ENCODE measurements at places on chromosomes 3 and 15.

DNA sequence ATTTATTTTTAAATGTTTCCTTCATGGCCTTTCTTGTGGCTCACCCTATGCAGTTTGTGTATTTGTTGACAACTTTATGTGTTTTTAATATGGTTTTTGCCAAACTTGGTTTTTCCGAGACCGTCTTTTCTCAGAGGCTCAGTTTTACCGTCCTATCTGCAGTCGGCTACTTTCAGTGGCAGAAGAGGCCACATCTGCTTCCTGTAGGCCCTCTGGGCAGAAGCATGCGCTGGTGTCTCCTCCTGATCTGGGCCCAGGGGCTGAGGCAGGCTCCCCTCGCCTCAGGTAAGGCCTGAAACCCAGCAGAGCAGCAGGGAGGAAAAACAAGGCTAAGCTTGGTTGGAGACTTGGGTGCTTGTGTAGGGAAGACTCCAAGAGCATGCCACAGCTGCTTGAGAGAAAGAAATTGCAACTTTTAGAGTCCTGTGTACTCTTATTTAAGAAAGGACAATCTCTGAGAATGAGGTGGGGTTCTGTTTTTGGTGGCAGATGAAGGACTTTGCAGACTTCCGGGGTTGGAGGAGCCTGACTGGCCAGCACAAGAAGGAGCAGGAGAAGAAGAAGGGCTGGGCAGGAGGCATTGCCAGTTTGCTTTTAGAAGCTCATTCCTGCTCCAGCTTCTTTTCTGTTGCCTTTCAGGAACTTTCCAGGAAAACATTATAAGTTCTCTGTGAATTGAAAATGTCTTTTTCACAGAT, at the start of gene TIGIT:
TIGIT (plus strand) TSS at position 191 of the 698 bp plus-strand sequence; CDS start at position 225, 34 bp downstream.
- no peak for DNase-seq

GRCh38 chr3:120524171-120524923, 71.8 kb upstream of the NDUFB4 start:
- DNase-seq: no peak

- no peak for DNase-seq
These were observed 15.9 kb upstream of the COPG1 start for GRCh38 chr3:129233538-129233937.

GRCh38 chr15:69941706-69942495, 155.8 kb downstream of the TLE3 start:
- no peak for DNase-seq

GRCh38 chr3:108301695-108302404, 5.5 kb downstream of the HHLA2 start:
- no peak for DNase-seq

DNA sequence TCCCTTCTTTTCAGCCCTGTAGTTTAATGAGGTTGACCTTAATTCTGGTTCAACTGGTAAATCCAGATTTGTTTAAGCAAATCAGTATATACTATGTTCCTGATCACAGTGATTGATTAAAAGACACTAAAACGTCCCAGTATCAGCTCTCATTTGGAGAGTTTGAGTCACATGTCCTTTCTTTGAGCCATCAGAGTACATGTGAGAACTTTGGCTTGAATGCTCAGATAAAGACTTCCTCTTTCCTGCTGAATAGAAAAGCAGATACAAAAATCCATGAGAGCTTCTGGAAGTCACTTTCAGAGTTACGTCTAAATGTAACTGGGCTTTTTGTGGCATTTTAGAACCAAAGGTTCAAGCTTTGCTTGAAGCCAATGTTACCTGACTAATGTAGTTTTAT, 341.8 kb upstream of the SATB1 start:
- no peak for DNase-seq

DNA sequence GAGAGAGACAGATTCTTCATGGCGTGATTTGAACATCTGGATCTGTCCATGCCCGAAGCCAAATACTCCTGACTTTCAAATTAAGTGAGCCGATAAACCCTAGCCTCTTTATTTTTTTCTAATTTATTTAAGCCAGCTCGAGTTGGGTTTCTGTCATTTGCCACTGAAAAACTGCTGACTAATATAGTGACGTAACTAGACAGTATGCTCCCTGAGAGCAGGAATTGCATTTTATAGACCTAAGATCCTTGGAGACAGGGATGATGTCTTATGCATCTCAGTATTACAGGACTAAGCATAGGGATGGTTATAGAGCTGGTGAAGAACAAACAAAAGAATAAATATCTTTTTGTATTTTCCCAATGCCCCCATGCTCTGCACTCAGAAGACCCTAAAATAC, 4.6 kb downstream of the LHFPL4 start:
- no peak for DNase-seq

DNA sequence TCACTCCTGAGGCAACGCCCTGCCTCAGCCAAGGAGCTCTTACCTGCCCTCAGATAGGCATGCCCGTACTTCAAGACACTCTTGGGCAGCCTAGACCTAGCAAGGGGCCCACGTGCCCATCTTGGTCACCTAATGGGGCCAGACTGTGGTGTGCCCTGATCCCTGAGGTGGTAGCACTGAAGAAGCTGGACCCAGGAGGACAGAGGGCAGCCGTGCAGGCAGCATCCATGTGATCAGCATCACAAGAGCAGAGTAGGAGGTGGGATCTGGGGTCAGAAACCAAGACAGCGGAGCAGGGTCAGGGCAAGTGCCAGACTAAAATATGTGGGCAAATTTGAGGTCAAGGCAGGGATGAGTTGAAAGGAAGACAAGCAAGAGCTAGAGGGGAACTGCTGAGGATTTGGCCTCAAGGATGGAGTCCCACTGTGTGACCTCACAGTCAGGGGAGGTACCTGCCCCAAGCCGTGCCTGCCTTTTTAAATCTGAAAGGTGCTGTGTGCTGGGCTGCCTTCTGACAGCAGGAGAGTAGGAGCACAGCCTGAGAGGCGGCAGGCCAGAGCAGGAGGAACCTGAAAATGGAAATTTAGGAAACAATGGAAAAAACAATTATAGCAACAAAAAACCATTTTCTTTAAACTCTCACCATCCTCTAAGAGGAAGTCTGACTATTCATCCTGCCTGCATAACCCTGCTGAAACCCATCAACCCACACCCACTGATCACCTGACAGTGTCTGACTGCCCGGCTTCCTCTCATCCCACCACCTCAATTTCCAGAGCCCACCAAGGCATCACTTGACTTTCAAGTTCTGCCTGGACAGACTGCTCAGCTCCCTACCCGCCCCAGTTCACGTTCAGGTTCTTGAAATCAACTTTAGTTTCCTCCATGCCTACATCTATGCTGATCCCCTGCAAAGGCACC, 7.3 kb downstream of the ZBTB38 start:
- DNase-seq: no peak

DNA sequence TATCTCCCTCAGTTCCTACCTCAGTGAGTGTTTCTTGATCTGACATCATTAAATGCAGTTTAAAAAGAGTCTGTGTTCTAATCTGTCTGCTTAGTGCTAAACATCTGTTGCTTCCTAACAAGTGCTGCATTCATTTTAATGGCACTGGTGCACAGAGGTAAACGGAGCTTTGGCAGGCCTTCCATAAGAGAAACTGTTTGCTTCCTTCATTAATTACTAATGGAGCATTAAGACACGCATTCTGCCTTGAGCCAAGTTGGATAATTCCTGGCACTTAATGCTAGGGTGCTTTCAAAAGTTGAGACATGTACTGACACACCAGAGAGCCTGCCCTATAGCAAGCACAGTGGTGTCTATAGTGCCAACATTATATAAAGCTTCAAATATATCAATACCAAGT, 34.7 kb downstream of the SCG5 start:
- no peak for DNase-seq
